ENCODE measurements at places on chromosomes 2 and 18. TPM values are rescaled to one million over a fixed set of nuclear protein-coding genes. Genes with fewer than 3 reads are reported as not detected.

FAM124B gene
- polyA plus RNA-seq, result not detected

CYP20A1 gene
- 15.9 TPM for polyA plus RNA-seq

IL1B gene
- not detected for polyA plus RNA-seq

CCL20 gene
- 0.21 TPM for polyA plus RNA-seq

ALPG gene
- not detected for polyA plus RNA-seq

RAPGEF4 gene
- 9.4 TPM for polyA plus RNA-seq

CAPN13 gene
- polyA plus RNA-seq, result not detected

NAB1 gene
- 10.0 TPM for polyA plus RNA-seq

CYBRD1 gene
- polyA plus RNA-seq, result 1.7 TPM

GYPC gene
- 69.7 TPM for polyA plus RNA-seq

TRMT61B gene
- 18.7 TPM for polyA plus RNA-seq

SLC66A3 gene
- polyA plus RNA-seq, result 15.5 TPM

ZNF521 gene
- polyA plus RNA-seq, result 47.9 TPM

CD302 gene
- 0.65 TPM for polyA plus RNA-seq

DPP4 gene
- polyA plus RNA-seq, result 0.09 TPM

WDR35 gene
- polyA plus RNA-seq, result 6.7 TPM

SAG gene
- not detected for polyA plus RNA-seq

SRSF7 gene
- polyA plus RNA-seq, result 136 TPM

SKOR2 gene
- not detected for polyA plus RNA-seq

IL1A gene
- not detected for polyA plus RNA-seq

HNMT gene
- polyA plus RNA-seq, result 5.0 TPM

PID1 gene
- polyA plus RNA-seq, result 1.0 TPM

ERICH2 gene
- polyA plus RNA-seq, result 2.9 TPM

EVX2 gene
- not detected for polyA plus RNA-seq

REEP1 gene
- polyA plus RNA-seq, result 19.3 TPM

MFSD2B gene
- polyA plus RNA-seq, result 0.23 TPM
